ENCODE measurements at places on chromosomes 3 and 15. TPM values are rescaled to one million over a fixed set of nuclear protein-coding genes. Genes with fewer than 3 reads are reported as not detected.

Gene UROC1
- total RNA-seq, result not detected

Gene PLA2G4E
- total RNA-seq, result not detected

Gene FYCO1
- 3.4 TPM for total RNA-seq

Gene FSTL1
- 55.1 TPM for total RNA-seq

Gene ZPLD1
- under 0.01 TPM for total RNA-seq

Gene NUP210
- 7.6 TPM for total RNA-seq

Gene CLDN1
- 5.7 TPM for total RNA-seq

Gene THAP10
- 3.9 TPM for total RNA-seq

Gene SLC15A2
- total RNA-seq, result 9.3 TPM

Gene ZNF148
- total RNA-seq, result 67.9 TPM

Gene C3orf85
- not detected for total RNA-seq

Gene ADAMTS17
- total RNA-seq, result 6.1 TPM

Gene SNRPA1
- total RNA-seq, result 17.7 TPM

Gene TOPAZ1
- total RNA-seq, result under 0.01 TPM

Gene STAC
- 3.9 TPM for total RNA-seq

Gene FRMD4B
- 49.9 TPM for total RNA-seq

Gene SNURF
- 18.2 TPM for total RNA-seq

Gene SLC2A2
- total RNA-seq, result not detected

Gene ZDHHC23
- total RNA-seq, result 6.4 TPM

Gene ZMYND10
- 5.9 TPM for total RNA-seq

Gene GORASP1
- total RNA-seq, result 18.2 TPM

Gene KLF15
- 1.7 TPM for total RNA-seq

Gene CCR5
- total RNA-seq, result not detected

Gene CFAP91
- total RNA-seq, result 4.9 TPM

Gene GUCA1C
- not detected for total RNA-seq

Gene RHOV
- 8.9 TPM for total RNA-seq

Gene RAB6B
- total RNA-seq, result 88.3 TPM

Gene P2RY1
- total RNA-seq, result 11.6 TPM

Measured in temporal lobe (tissue), 4 donors.